ENCODE measurements at places on chromosomes 11 and 22.
A peak's percentile ranks its signal among the peaks of the same experiment; 100 is the strongest.

GRCh38 chr11:126790550-126791081, 210.0 kb downstream of the KIRREL3 start:
- no peak for DNase-seq

- no peak for DNase-seq
These were observed 573.4 kb upstream of the RAG2 start for GRCh38 chr11:37171451-37171850.

- no peak for DNase-seq
These were observed 83.8 kb upstream of the SOX6 start for GRCh38 chr11:16440136-16440535.

- peak; percentile 16 for DNase-seq
These were observed 558.6 kb downstream of the NTM start for GRCh38 chr11:131928992-131929391.

DNA sequence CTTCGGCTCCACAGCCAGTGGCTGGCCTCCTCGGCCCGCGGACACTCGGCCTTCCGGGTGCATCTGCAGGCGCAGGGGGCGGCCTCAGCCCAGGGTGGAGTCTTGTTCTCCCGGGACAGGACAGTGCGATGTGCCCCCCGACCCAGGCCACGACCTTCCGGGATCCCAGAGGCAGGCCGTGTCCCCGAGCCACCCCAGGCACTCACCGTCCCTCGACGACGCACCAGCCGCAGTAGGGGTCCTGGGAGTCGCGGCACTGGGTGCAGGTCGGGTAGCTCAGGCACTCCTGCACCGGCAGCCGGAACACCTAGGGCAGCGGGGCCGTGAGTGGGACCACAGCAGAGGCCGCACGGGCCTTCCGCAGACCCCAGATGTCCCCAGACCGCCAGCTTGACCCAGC, 17.6 kb upstream of the MAPK11 start:
- no peak for DNase-seq

DNA sequence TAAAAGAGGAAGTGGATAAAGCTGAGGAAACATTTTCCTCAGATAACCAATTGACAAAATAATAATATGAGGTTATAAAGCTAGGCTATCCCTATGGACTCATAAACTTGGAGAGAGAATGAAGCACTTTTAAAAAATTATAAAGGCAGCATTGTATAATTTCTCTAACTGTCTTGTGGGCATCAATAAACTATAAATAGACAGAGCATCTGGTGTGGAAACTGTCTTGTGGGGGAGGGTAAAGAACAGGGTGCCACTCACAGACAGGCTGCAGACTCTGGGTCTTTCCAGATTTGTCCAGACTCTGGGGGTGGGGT, 333.5 kb downstream of the BUD13 start:
- DNase-seq = no peak

- no peak for DNase-seq
These were observed 20.0 kb upstream of the CASP12 start for GRCh38 chr11:104918113-104918824.

GRCh38 chr11:132886335-132886734, 646.0 kb downstream of the OPCML start:
- no peak for DNase-seq

DNA sequence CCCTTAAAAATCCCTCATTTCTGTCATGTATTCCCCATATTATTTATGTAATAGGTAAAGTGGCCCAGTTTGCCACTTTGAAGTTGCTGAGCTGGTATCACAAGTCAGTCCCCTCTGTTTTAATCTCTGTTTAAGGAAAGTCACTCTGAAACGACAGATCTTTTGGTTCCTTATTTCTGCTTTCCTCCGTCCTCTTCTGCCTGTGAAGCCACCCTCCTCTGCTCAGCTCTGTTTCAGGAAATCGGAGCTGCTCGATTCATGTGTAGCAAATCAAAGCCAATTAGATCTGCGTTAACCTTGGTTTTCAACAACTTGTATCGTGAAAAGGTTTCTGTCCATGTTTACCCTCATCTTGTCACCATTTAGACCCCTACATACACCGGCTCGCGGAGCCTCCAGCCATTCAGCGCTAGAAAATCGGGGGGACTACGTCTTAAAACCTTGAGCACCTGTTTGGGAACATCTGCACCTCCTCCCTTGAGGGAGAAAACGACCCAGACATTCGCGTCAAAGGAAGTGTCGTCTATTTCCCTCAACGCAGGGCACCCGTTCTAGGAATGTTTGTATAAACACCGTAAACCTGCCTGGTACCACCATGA, 576 bp upstream of the SC5D start:
- DNase-seq = peak; percentile 52

GRCh38 chr11:86108191-86108590, 39.3 kb upstream of the PICALM start:
- DNase-seq = no peak

DNA sequence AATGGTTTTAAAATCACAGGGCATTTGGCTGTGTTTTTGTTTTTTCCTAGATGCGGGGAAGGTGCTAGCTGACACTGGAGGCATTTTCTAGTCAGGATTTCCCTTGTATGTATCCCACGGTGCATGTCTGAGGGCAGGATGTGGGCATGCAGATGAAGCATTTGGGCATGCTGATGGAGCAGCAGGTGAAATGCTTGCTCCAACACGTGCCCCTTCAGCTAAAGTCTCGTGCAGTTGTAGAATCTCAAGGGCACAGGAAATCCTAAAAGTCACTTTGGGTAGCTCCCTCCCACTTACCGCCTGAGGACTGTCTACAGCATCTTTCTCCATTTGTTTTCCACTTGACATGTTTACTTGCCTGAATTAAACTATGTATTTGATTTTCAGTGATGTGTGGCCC, 429.4 kb upstream of the B3GAT1 start:
- no peak for DNase-seq

- DNase-seq = no peak
These were observed 15.3 kb upstream of the GAB2 start for GRCh38 chr11:78432956-78433355.

- no peak for DNase-seq
These were observed 679 bp downstream of the B4GAT1 start for GRCh38 chr11:66346476-66347424.

- no peak for DNase-seq
These were observed 16.3 kb downstream of the LGR4 start for GRCh38 chr11:27456140-27456794.

- no peak for DNase-seq
These were observed 129.1 kb downstream of the SLC17A6 start for GRCh38 chr11:22467248-22467647.

- no peak for DNase-seq
These were observed 6.5 kb upstream of the GALR3 start for GRCh38 chr22:37816543-37817180.

DNA sequence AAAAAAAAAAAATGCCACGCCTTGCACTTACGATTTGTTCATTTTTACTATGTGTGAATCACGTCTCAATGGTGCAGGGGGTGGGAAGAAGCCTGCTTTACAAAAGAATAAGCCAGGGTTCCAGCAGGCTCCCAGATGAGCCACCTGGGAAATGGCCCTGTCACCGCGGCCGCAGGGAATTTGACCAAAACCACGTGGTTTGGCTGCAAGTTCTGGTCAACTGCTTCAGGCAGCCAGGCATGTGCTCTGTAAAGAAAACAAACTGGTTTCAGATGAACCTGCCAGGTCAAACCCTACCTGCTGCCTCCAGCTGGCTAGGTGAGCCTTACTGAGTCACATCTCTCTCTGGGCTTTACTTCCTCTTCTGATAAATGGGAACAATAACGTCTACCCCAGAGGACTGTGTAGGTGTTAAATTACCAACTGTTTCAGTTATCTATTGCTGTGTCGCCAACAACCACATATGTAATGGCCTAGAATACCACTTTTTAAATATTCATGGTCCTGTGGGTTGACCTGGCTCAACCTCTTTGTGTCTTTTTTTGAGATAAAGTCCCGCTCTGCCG, 30.5 kb upstream of the GCAT start:
- DNase-seq = peak; percentile 73

GRCh38 chr11:2420502-2421225, 20.1 kb downstream of the TSSC4 start:
- DNase-seq = peak; percentile 75

DNA sequence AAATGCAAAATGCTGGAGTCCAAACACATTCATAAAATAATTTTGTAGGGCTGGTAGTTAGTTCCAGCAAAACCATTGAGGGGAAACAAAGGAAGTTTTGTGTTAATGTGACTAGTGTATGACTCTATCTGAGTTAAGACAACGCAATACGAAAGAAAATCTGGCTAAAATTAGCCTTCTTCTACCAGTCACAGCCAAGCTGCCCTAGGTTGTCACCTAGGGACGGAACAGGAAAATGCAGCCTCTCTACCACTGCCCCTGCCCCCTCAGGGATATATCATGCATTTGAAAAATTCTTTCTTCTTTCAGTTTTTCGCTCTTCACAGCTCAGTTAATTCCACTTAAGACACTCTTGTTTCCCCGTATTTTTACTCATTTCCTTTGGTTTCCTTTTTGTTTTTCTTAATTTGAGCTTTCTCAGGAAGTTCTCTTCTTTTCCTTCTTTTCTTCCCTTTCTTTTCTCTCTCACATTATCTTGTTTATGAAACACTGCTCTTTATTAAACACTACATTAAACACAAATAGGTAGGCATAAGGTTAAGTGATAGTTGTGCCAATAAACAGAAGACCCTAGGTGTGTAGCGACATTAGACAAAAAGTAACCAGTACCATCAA, 30.6 kb downstream of the KIRREL3 start:
- DNase-seq = peak; percentile 16

DNA sequence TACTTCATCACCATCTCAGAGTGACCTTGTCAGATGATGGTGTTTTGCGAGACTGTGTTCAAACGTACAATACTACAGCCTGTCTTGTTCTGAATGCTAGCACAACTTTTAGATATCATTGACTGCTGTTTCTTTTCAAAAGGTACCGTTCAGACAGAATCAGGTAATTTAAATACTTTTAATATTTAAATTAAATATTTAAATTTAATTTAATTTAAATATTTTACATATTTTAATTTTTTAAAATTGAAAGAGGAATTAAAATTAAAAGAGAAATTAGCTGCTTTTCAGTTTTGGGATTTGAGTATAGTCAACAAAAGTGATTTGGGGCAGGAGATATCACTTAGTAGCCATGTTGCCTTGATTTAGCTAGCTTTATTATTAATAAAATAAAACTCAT, 642.1 kb upstream of the CCDC179 start:
- DNase-seq = no peak

DNA sequence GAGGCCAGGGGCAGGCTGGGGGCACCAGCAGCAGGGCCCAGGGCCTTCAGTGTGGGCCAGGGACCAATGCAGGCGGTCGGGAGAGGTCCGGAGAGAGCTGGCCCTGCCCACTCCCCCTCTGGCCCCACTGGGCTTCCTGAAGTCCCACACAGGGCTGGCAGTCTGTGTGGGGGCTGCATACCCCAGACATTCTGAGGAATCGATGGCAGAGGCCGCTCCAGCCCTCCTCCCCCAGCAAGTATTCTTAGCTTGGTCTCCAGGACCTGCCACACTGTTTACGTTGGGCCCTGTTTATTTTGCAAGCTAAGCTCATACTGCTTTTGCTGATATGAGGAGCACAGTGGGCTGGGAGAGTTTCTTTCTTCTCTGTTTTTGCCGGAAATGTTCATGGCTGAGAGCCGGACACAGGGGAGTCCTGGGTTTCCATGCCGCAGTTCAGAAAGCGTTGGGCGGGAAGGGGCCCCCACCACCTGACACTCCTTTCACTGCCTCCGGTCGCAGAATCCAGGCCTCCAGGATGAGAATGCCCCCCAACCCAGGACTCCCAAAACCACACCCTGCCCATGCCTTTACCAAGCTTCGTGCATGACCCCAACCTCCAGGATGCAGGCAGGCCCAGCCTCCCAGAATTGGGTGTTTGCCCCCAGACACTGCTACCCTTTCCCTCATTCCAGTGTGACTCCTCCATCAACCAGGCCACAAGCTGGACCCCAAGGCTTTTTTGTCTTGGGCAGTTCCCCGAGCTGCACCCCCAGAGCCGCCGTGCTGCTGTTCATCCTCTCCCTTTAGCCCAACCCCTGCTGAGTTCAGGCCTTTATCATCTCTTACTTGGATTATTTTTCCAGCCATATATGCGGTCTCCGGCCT, 81.8 kb upstream of the KCNQ1OT1 start:
- no peak for DNase-seq

DNA sequence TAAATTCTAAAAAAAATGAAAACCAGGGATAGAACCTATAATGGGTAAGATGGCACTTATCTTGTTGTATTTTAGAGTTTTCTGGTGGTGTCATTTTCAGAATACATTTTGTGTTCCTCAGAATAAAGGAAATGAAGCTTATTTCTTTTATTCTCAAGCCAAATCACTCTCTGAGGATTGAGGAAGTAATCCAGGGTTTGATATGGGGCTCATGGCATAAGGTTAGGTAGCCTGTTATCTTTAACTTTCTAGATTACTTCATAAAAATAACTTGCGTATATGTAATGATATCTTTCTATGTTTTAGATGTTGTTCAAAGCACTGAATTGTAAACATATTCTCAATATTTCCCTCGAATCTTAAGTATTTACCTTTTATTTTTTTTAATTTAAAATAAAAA, 33.5 kb downstream of the PDE3B start:
- no peak for DNase-seq

GRCh38 chr11:13012056-13012661, 3.0 kb downstream of the RASSF10 start:
- DNase-seq = no peak

DNA sequence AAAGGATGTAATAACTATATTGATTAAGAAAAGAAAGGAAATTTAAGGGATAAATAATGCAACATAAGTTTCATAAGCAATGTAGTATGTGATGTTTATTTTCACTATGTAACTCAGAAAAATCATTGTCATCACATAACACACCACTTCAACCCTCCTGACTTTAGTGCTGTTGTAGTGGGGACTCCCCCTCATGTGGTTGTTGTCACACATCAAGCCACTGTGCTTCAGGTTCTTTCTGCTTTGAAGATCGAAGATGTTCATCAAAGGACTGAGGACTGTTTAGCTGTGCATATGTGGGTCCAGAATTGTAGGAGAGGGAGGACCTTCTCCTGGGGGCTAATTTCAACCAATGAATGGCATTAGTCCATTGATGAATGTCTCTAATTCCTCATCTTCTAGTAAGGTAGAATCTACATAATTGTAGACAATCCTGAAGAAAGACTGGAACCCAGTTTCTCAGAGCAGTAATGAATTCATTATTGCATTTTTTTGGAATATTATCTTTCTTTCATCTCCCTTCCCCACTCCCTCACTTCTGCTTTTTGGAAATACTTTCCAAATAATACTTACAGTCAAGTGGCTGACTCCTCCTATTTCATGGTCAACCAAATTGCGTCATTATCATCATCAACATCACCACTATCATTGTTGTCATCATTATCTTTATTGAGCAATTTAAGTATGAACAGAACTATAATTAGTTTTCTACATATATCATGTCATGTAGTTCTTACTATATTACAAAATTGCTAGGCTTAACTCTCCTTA, 9.8 kb upstream of the CARD16 start:
- no peak for DNase-seq

GRCh38 chr22:23818541-23818940, 20.3 kb downstream of the DERL3 start:
- no peak for DNase-seq

GRCh38 chr22:17910561-17911311, 113.6 kb downstream of the MICAL3 start:
- DNase-seq = no peak

- DNase-seq = no peak
These were observed 317 bp downstream of the BDNF start for GRCh38 chr11:27699926-27700350.

Measured in GM12865 (cell line).